ENCODE measurements at places on chromosomes 1 and 21. TPM values are rescaled to one million over a fixed set of nuclear protein-coding genes. Genes with fewer than 3 reads are reported as not detected.

DNA sequence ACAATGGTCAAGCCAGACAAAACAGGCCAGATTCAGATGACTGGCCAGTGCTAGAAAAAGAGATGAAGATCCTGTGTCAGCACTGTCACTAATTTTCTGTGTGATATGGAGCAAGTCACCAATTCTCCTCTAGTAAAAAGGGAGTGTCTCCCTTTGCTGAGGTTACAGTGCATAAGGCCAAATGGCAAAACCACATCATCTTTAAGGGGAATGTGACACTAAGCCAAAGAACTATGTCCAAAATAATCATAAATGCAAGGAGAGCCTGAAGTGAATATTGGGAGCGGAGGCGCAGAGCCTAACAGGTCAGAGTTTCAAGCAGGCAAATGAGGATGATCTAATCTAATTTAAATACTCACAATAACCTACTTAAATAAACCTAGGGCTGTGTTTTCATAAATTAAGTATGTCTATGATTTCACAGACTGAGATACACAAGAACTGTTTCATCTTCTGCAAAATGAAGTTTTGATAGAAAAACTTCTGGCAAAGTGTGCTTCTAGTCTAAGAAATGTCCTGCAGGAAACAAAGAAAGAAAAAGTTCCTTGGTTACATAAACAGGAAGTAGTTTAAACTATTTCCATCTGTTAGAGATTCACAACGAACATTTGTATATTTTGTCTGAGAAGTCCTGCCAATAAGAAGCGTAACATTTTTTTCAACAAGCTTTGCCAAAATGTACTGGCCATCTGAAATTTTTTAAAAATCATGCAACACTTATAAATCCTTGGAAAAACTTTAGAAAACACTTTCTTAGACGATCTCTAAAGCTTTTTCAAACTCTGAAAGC is 290.2 kb downstream of the LRRC40 start:
- H3K36me3 ChIP-seq, result no peaks in the 10 kb centered on the region
- no peak for DNase-seq
- no peaks in the 10 kb centered on the region for H3K4me1 ChIP-seq
- no peak overlapping the region for H3K4me3 ChIP-seq
- H3K27ac ChIP-seq, result no peak overlapping the region
- H3K27me3 ChIP-seq, result no peaks in the 10 kb centered on the region

- DNase-seq, result peak; percentile 45
- H3K27me3 ChIP-seq, result no peaks in the 10 kb centered on the region
- H3K4me1 ChIP-seq, result no peaks in the 10 kb centered on the region
- H3K4me3 ChIP-seq, result no peak overlapping the region
- H3K36me3 ChIP-seq, result no peaks in the 10 kb centered on the region
- H3K27ac ChIP-seq, result no peak overlapping the region
Observed at GRCh38 chr1:180188091-180188506, 33.4 kb downstream of the QSOX1 start.

DNA sequence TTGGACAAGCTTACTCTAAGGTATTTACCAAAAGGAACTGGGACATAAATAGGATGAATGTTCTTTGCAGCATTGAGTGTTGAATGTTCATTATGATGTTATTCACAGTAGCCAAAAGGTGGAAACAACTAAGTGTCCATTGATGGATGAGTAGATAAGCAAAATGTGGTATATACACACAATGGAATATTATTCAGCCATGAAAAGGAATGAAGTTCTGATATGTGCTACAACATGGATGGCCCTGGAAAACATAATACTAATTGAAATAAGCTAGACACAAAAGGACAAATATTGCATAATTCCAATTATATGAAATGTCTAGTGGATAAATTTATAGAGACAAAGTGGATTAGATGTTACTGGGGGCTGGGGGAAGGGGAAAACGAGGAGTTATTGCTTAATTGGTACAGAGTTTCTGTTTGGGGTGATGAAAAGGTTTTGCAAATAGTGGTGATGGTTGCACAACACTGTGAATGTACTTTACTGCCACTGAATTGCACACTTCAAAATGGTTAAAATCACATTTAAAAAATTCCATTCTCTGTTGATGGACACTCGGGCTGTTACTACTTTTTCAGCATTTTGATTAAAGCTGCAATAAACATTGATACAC is 2.9 kb downstream of the MTARC1 start:
- H3K36me3 ChIP-seq, result no peaks in the 10 kb centered on the region
- no peak overlapping the region for H3K27ac ChIP-seq
- no peak overlapping the region for H3K4me3 ChIP-seq

DNA sequence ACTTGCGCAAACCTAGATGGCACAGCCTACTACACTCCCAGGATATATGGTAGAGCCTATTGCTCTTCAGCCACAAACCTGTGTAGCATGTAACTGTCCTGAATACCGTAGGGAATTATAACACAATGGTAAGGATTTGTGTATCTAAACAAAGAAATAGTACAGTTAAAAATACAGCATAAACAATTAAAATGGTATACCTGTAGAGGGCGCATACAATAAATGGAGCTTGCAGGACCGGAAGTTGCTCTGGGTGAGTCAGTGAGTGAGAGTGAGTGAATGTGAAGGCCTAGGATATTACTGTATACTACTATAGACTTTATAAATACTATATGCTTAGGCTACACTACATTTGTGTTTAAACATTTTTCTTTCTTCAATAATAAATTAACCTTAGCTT is 99.3 kb downstream of the PLD5 start:
- H3K27ac ChIP-seq, result no peak overlapping the region
- DNase-seq, result no peak
- no peaks in the 10 kb centered on the region for H3K36me3 ChIP-seq
- no peak overlapping the region for H3K4me3 ChIP-seq
- no peaks in the 10 kb centered on the region for H3K27me3 ChIP-seq

Gene PBX1
- total RNA-seq, result 50.2 TPM

Gene COL8A2
- total RNA-seq, result 10.7 TPM

- no peaks in the 10 kb centered on the region for H3K27me3 ChIP-seq
- no peak overlapping the region for H3K4me3 ChIP-seq
- no peak overlapping the region for H3K27ac ChIP-seq
- no peak for DNase-seq
- no peaks in the 10 kb centered on the region for H3K36me3 ChIP-seq
- H3K4me1 ChIP-seq, result no peaks in the 10 kb centered on the region
Observed at GRCh38 chr1:78843111-78843510, 163.4 kb downstream of the ADGRL4 start.

DNA sequence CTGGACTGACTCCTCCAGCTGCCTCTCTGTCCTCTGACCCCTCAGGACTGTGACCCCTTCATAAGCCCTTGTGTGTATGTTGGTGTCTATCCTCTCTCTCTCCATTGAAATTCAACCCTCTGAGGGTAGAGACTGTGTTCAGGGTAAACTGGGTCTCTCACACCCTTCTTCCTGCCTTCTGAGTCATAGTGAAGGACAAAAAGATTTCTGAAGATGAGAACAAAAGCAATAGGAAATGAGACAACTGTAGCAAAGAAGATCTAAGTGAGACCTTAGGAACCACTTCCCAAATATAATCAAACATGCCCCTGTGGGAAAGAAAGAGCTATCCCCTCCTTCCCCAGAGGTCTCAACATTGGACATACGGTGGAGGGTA is 16.9 kb downstream of the NUAK2 start:
- no peak overlapping the region for H3K4me3 ChIP-seq
- H3K27me3 ChIP-seq, result no peaks in the 10 kb centered on the region
- H3K36me3 ChIP-seq, result peaks cover 5% of the 10 kb centered on the region
- no peak for DNase-seq
- no peak overlapping the region for H3K27ac ChIP-seq

Gene CDA
- total RNA-seq, result not detected

- peaks cover 16% of the 10 kb centered on the region for H3K4me1 ChIP-seq
- peaks cover 38% of the 10 kb centered on the region for H3K36me3 ChIP-seq
- no peak for DNase-seq
- H3K27ac ChIP-seq, result no peak overlapping the region
Observed at GRCh38 chr1:19089524-19089923, 120.5 kb downstream of the UBR4 start.

Gene LORICRIN
- total RNA-seq, result not detected

GRCh38 chr1:21510885-21511578 is 1.8 kb downstream of the ALPL start:
- peak; percentile 64 for DNase-seq
- H3K4me3 ChIP-seq, result no peak overlapping the region
- H3K27me3 ChIP-seq, result no peaks in the 10 kb centered on the region
- no peak overlapping the region for H3K27ac ChIP-seq
- H3K4me1 ChIP-seq, result no peaks in the 10 kb centered on the region
- no peaks in the 10 kb centered on the region for H3K36me3 ChIP-seq

Gene TAS1R1
- total RNA-seq, result 1.5 TPM

- DNase-seq, result no peak
- H3K36me3 ChIP-seq, result no peaks in the 10 kb centered on the region
- no peaks in the 10 kb centered on the region for H3K27me3 ChIP-seq
- no peak overlapping the region for H3K4me3 ChIP-seq
- no peak overlapping the region for H3K27ac ChIP-seq
Observed at GRCh38 chr1:17648457-17649145, 106.5 kb upstream of the ACTL8 start.

- H3K27me3 ChIP-seq, result peaks cover 2% of the 10 kb centered on the region
- no peak overlapping the region for H3K27ac ChIP-seq
- H3K4me3 ChIP-seq, result no peak overlapping the region
- DNase-seq, result no peak
Observed at GRCh38 chr21:35201799-35202198, 152.7 kb upstream of the RUNX1 start.

DNA sequence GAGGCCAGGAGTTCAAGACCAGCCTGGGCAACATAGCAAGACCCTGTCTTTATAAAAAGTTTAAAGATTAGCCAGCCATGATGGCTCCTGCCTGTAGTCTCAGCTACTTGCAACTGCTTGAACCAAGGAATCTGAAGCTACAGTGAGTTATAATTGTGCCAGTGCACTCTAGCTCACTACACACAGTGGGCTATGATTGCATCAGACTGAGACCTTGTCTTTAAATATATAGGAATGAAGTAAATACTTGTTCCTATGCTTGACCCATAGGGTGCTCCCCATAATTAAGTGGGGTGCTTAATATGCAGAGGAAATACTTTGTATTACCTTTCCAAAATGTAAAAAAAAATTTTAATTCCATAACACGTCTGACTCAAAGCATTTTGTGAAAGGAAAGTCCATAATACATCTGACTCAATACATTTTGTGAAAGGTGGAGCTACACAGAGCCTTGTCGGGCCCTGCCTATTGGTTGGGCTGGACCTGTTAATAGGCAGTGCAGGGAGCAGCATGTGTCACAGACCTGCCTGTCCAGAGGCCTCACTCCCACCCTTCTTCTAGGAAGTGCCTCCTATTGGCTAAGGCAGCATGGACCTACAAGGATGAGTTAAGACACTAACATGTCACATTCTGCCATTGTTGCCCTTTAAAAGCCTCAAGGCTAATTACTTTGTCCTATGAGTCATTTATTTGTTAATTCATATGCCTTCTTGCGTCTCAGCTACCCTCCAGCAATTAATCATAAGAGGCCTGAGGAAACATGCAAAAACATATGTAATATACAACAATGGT is 33.6 kb downstream of the CD58 start:
- H3K4me1 ChIP-seq, result no peaks in the 10 kb centered on the region
- no peak overlapping the region for H3K4me3 ChIP-seq
- H3K36me3 ChIP-seq, result no peaks in the 10 kb centered on the region
- H3K27me3 ChIP-seq, result no peaks in the 10 kb centered on the region

DNA sequence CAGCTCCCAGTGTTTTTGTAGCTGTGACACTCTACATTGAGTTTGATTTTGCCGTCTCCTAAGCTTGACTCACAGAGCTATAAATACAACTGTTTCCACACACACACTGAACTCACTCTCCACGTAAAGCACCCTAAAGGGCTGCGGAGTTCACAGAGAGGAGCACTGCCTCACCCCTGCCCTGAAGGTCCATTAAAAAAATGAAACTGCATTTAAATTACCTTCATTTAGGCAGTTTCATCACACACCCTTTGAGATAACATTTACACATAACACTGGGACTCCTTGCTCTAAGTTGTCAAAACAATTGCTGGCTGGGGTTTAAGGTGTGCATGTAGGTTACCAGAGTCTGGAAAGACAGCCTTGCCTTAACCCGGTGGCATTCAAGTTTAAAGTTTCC is 137.1 kb upstream of the MAGI3 start:
- H3K27ac ChIP-seq, result peak overlapping the region; percentile 70
- H3K36me3 ChIP-seq, result no peaks in the 10 kb centered on the region
- DNase-seq, result no peak
- no peak overlapping the region for H3K4me3 ChIP-seq
- peaks cover 6% of the 10 kb centered on the region for H3K4me1 ChIP-seq
- H3K27me3 ChIP-seq, result no peaks in the 10 kb centered on the region

GRCh38 chr1:204213668-204214662 is at the start of gene GOLT1A:
TSS of gene GOLT1A (minus strand) at chr1:204213988. CDS start at chr1:204213906, 82 bp downstream.
- H3K36me3 ChIP-seq, result no peaks in the 10 kb centered on the region
- no peaks in the 10 kb centered on the region for H3K4me1 ChIP-seq
- H3K27ac ChIP-seq, result no peak within 1 kb of the TSS
- peak; percentile 69 for DNase-seq
- H3K4me3 ChIP-seq, result peak within 1 kb of the TSS; percentile 14

DNA sequence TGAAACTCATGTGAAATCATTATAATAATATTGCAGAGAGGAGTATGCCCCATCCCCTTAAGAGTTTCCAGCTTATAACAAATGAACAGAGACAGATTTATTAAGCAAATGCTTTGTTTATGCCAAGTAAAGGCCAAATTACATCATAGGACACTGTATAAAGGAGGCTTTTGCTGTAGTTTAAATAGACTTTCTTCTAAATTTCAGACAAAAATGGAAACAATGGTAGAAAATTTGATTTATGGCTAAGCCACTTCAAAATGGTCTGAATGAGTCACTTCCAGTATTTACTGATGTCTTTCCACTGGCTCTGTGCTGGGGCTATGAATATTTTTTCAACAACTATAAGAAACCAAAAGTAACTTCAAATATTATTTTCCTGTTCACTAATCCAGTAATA is 81.1 kb upstream of the ST6GALNAC5 start:
- no peaks in the 10 kb centered on the region for H3K27me3 ChIP-seq
- H3K4me1 ChIP-seq, result no peaks in the 10 kb centered on the region
- H3K4me3 ChIP-seq, result no peak overlapping the region

Gene HSPB7
- total RNA-seq, result 20.4 TPM

DNA sequence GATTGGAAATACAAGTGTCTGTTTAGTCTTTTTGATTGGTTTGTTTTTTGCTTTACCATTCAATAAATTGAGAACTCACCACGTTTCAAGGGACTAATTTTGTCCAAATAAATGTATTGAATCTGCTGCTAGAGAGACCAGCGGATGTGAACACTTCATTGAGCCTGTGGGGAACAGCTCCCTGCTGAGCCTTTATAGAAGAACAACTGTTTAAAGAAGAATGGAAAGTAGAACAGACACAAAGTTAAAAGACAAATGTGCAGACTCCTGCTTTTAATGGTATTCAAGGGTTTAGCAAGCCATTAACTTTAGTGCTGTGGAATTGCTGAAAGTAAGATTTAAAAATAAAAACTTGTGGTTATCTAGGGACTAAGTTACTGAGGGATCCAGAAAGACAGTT is 817.7 kb upstream of the B3GALT2 start:
- DNase-seq, result no peak
- H3K27ac ChIP-seq, result no peak overlapping the region
- no peaks in the 10 kb centered on the region for H3K27me3 ChIP-seq
- H3K36me3 ChIP-seq, result no peaks in the 10 kb centered on the region
- H3K4me3 ChIP-seq, result no peak overlapping the region
- no peaks in the 10 kb centered on the region for H3K4me1 ChIP-seq

All from prostate gland (tissue), 2 donors.